SK-N-SH (cell line): ENCODE measurements at places on chromosomes 6 and 20.

GRCh38 chr6:88220493-88220892 lies 54.3 kb upstream of the CNR1 start:
- H3K27ac ChIP-seq: no peak overlapping the region
- H3K4me1 ChIP-seq: no peaks in the 10 kb centered on the region
- H3K4me3 ChIP-seq: no peak overlapping the region
- H3K27me3 ChIP-seq: no peaks in the 10 kb centered on the region

DNA sequence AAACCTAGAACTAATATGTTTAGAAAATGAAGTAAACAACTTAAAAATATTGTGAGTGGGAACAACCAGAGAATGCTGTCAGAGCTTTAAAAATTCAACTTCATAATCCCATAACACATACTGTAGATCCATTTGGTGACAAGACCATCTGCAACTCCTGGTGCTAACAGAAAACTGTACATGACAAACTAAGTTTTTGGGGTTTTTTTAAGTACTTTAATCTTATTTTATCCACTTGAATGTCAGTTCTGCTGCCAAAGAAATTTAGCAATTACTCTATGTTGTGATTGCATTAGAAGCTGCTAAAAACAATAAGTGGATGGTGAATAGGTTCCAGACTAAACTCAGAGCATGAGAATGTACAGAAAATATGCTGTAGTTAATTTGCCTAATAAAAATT lies 345.4 kb downstream of the COL12A1 start:
- no peak overlapping the region for H3K27ac ChIP-seq
- H3K27me3 ChIP-seq: no peaks in the 10 kb centered on the region
- H3K36me3 ChIP-seq: no peaks in the 10 kb centered on the region
- no peak overlapping the region for H3K4me3 ChIP-seq
- no peaks in the 10 kb centered on the region for H3K4me1 ChIP-seq
- no peak for DNase-seq

DNA sequence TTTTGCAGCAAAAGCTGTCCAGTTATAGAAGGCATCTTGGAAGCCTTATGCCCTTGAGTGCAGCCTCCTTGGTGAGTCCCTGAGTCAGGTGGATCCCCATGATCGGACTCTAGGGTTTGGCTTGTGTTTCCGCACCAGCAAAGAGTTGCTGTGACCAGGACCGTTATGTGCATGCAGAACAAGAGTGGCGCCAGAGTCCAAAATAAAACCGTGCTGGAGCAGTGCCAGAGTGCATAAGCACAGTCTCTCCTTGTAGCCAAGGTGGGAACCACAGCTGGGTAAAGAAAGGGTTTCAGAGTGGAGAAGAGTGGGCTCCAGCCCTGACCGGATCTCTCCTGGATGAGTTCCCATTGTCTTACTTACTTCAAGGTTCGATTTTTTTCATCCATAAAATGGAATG lies 58.6 kb downstream of the FOXA2 start:
- H3K27ac ChIP-seq: no peak overlapping the region
- DNase-seq: no peak
- peaks cover 5% of the 10 kb centered on the region; the same call in 1 of the 2 replicates for H3K27me3 ChIP-seq
- H3K4me3 ChIP-seq: no peak overlapping the region

DNA sequence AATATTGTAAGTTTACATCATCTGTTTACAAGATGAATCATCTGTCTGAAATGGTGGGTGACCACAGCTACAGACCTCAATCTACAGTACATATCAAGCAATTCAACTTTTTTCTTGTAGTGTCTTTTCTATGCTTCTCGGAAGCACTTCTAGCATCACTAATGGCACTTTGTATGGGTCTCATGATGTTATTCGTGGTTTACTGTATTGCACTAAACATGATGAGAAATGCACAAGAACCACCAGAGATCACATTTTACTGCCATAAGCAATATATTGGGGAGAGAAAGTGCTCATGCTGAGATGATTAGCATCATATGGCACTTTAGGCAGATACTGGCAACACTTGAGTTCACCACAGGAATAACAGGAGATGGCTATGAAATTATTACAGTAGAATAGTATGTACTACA lies 15.4 kb upstream of the BTBD3 start:
- H3K4me1 ChIP-seq: peaks cover 6% of the 10 kb centered on the region; the same call in 1 of the 2 replicates
- peak overlapping the region; percentile 51; the same call in 1 of the 2 replicates for H3K27ac ChIP-seq
- H3K27me3 ChIP-seq: no peaks in the 10 kb centered on the region
- H3K4me3 ChIP-seq: no peak overlapping the region
- DNase-seq: no peak

- H3K36me3 ChIP-seq: peaks cover 48% of the 10 kb centered on the region
- no peak overlapping the region for H3K4me3 ChIP-seq
- no peaks in the 10 kb centered on the region for H3K27me3 ChIP-seq
- no peak for DNase-seq
- peaks cover 15% of the 10 kb centered on the region for H3K4me1 ChIP-seq
Measured at GRCh38 chr6:33295621-33296369, 2.9 kb downstream of the RGL2 start.

GRCh38 chr6:125009578-125009977 lies 47.3 kb downstream of the RNF217 start:
- no peaks in the 10 kb centered on the region for H3K36me3 ChIP-seq
- H3K27ac ChIP-seq: no peak overlapping the region
- no peak overlapping the region for H3K4me3 ChIP-seq
